Epithelial cell of alveolus of lung (primary cell): ENCODE measurements at places on chromosomes 1 and 21. TPM values are rescaled to one million over a fixed set of nuclear protein-coding genes. Genes with fewer than 3 reads are reported as not detected.

The OR2G6 gene
- not detected in 2 replicates for total RNA-seq

The ISG20L2 gene
- 17.2 and 18.0 TPM in 2 replicates for total RNA-seq

The RGS4 gene
- 14.4 and 30.9 TPM in 2 replicates for total RNA-seq

The ST6GALNAC3 gene
- total RNA-seq = 4.7 and 7.4 TPM in 2 replicates

The IL22RA1 gene
- not detected in 2 replicates for total RNA-seq

The RUSC1 gene
- 30.7 and 32.8 TPM in 2 replicates for total RNA-seq
